ENCODE measurements at places on chromosomes 11 and 22.

DNA sequence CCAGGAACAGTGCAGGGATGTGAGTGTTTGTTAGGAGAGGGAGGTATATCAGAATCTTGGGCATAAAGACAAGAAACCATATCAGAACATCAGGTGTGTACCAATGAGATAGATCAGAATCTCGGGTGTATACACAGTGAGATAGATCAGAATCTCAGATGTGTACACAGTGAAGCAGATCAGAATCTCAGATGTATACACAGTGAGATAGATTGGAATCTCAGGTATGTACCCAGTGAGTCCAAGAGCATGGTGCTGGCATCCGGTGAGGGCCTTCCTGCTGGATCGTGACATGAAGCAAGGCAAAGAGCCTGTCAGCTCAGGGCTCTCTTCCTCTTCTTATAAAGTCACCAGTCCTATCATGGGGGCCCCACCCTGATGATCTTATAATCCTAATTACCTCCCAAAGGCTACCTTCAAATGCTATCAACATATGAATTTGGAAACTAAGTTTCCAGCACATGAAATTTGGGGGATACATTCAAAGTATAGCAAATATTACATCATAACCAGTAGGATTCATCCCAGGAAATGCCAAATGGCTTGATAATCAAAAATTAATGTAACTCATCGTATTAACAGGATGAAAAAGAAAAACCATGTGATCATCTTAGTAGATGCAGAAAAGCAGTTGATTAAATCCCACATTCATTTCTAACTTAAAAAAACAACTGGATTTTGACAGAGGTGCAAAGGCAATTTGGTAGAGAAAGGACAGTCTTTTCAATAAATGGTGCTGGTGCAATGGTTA lies 28.6 kb downstream of the PPARA start:
- no peak for DNase-seq

GRCh38 chr22:49349181-49349835 lies 478.4 kb downstream of the BRD1 start:
- DNase-seq: no peak

DNA sequence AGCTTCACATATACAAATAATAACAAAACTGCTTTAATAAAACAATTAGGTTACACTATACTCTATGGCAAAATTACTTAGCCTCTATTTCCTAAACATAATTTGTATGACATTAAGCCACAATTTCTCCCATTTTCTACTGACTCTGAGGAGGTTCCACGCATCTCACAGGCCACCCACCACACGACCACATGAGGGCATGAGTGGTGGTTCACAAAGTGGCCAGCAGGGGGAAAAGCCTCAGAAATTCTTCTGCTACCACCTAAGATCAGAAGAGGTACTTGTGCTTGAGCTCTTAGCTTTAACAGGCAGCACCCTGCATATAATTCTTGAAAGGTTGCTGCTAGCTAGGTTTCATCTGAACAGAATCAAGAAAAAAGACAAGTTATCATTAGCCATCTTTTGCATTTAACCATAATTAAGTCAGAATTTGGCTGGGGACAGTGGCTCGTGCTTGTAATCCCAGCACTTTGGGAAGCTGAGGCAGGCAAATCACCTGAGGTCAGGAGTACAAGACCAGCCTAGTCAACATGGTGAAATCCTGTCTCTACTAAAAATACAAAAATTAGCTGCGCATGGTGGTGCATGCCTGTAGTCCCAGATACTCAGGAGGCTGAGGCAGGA lies 7.7 kb downstream of the LPXN start:
- DNase-seq: peak; percentile 57

GRCh38 chr11:259413-259812 lies 18.8 kb upstream of the NLRP6 start:
- no peak for DNase-seq

DNA sequence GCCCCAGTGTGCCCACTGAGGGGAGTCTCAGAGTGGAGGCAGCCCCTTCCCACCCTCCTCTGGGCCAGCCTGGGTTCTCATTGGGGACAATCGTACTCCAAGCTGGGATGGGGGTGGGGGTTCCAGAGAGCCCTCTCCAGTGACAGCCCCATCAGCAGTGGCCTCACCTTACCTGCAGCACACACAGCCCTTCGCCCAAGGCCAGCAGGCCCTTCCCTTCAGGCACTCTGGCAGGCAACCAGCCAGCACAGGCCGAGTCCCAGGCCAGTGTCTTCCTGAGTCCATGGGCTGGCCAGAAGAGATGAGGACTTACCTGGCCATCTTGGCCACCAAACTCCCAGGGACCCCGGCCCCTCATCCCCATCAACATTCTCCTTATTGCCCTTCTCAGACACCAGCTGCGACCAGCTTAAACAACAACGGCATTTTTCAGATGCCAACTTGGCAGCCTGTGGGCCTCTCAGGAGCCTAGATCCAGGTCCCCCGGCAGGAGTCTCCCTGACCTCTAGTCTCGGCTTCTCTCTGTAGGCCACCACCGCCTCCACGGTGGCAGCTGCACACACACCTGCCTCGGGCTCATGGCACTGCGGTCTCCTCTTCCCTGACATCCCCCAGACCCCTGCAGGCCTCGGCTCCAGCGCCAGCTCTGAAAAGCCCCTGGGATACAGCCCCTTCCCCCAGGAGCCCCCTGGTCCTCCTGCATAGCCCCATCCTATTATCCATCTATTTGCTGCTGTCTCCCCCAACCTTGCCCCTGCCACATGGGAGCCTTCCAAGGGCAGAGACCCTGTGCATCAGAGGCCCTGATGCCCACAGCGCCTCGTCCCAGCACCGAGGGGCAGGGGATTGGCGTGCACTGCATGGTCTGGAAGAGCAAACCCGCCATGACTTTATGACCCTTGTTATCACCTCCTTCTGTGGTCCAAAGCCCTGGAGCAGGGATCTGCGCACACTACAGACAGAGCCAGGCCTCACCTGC lies 111.2 kb upstream of the FGF3 start:
- DNase-seq: no peak

GRCh38 chr22:31474743-31475142 lies 14.9 kb downstream of the EIF4ENIF1 start:
- peak; percentile 79 for DNase-seq

DNA sequence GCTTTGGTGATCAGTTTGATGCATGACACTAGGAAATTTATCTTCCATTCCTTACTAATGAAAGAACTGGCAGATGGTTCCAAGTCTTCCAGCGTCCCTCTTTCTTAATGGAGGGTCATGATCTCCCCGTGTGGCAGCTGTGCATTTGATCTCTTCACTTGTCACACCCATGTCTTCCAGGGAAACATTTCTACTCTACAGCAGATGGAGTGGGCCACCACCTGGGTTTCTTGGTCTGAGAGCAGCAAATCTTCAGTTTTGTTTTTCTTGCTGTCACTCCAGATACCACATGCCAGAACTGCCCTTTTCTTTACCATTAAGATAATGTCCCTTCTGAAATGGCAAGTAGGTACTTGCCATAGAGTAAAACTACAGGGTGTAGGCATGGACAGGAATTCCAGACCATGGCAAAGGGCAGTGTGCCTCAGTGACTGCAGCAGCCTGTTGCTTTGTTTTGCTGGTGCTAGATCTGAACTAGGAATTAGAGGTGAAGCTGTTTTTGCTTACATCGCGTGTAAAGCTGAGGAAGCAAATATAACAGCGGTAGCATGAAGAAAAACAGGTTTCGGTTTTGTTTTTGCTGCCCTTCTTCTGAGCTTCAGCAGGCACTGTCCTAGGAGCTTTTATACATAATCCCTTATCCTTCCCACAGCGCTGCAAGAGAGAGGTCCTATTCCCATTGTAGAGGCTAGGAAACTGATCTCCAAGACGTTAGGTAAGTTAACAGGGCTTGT lies 20.7 kb upstream of the C11orf96 start:
- DNase-seq: no peak

GRCh38 chr11:121463689-121464335 lies 11.0 kb upstream of the SORL1-AS1 start:
- no peak for DNase-seq

DNA sequence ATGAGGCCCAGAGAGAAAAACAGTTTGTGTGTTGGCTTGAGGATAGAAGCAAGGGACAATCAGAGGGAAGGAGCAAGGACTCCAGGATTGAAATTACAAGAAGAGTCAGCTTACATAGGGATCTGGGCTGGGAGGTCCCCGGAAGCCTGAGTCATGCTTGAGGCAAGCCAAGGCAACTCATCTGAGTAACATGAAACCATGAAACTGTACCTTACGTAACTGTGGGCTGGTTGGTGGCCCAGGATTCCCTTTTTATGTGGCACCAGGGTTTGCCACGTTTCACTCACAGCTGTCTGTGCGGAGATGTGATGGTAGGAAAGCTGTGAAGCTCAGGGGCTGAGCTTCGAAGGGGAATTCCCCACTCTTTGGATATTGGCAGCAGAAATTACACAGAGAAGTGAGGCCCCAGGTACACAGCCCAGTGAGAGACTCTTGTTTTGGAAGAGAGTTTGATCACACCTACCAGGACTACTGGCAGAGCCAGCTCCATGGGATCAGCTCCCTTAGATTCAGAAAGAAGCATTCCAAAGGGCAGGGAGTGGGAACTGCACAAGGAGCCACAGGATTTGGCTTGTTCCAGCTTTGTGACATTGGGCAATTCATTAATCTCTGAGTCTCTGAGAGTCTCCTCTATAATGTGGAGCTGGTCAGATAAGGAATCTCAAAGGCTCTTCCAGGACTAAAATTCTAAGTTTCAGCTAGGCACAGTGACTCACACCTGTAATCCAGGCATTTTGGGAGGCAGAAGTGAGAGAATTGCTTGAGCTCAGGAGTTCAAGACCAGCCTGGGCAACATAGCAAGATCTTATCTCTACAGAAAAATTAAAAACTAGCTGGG lies 7.8 kb downstream of the SLC5A1 start:
- DNase-seq: peak; percentile 74

DNA sequence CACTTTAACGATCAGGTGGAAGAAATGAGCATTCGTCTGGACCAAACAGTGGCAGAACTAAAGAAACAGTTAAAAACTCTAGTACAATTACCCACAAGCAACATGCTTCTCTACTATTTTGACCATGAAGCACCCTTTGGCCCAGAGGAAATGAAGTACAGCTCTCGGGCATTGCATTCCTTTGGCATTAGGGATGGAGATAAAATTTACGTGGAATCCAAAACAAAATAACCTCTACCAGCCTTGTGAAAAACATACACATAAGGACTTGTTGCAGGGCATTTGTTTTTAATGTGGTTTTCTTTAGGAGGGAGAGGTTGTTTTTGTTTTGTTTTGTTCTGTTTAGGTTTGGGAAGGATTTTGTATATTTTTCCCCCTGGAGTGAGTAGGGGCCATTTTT lies 14.2 kb upstream of the TECTA start:
- DNase-seq: no peak

DNA sequence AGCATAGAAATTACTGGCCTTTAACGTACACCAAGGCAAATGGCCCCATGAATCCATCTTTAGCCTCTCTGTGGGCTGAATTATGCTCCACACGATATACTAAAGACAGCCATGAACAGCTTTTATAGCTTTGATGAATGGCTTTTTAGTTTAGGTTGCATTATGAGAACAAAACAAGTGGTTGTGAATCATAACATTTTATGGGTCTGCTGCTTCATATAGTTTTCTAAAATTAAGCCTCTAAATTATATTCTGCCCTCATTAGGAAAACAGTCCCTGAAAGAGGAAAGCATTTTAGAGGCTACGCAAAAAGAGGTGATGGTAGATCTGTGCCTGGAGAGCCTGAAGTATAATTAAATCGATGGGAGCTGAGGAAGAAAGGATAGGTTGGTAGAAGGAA lies 221.3 kb downstream of the CADM1 start:
- DNase-seq: no peak

- DNase-seq: peak; percentile 33
Observed at GRCh38 chr11:74819400-74819799, 70.8 kb downstream of the RNF169 start.

DNA sequence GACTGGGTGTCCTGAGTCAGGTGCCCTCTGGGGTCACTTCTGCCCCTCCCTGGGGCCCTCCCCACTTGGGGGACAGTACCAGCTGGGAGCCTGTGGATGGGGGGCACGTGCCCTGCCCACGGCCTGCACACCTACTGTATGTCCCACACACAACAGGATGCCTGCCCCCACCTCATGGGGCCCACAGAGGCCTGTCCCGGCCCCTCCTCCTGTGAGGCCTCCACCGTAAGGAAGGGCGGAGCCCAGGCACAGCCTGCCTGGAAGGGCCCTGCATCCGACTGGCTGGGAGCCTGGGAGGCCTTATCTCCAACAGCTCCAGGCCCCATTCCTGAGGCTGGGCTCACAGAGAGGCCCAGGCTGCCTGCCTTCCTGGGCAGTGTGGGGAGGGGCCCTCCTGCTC lies 47.8 kb downstream of the BRSK2 start:
- DNase-seq: peak; percentile 13

- no peak for DNase-seq
Observed at GRCh38 chr11:133693110-133693509, 152.2 kb downstream of the SPATA19 start.

GRCh38 chr11:46760429-46761128 lies 41.6 kb downstream of the F2 start:
- DNase-seq: no peak

DNA sequence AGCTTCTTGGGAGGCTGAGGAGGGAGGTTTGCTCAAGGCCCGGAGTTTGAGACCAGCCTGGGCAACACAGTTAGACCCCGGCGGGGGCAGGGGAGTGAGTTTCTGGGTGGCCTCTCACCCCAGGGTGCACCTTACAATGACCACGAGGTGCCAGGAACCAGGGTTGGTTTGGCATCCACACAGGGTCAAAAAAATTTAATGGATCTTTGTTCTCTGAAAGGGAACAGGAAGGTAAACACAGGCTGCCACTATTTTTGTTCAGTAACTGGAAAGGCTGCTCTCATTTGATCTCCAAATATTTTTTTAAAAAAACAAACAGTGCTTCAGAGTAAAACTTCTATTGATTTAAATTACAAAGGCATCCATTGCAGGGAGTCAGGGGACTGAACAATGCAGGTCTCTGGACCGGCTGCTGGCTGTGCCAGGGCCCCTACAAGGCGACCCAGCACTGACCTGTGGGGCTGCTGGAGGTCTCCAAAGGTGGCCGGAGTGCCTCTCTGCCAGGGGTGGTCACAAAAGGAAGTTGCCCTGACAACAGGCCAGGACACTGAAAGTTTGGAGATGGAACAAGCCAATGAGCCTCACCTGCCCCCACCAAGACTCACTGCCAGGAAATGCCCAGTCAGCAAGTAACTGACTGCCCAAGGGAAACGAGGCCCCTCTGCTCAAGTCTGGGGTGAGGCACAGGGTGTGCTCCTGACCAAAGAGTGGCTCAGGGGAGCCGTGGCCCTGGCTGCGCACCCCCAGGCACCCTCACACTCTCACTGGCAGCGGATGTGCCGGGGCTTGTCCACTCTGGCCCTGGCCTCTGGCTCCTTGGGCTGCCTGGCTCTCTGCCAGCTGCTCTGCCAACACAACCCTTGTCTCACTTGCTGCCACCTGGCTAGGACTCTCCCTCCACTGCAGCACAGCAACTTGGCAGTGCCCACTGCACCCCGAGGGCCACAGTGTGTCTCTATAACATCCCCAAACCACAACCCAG lies 51.8 kb downstream of the ARFGAP3 start:
- no peak for DNase-seq

All from fibroblast of upper back skin (primary cell).